NCI-H187 treated with DMSO at 0.1 percent for 48 hours (cell line): ENCODE measurements at places on chromosomes 6 and 20.

DNA sequence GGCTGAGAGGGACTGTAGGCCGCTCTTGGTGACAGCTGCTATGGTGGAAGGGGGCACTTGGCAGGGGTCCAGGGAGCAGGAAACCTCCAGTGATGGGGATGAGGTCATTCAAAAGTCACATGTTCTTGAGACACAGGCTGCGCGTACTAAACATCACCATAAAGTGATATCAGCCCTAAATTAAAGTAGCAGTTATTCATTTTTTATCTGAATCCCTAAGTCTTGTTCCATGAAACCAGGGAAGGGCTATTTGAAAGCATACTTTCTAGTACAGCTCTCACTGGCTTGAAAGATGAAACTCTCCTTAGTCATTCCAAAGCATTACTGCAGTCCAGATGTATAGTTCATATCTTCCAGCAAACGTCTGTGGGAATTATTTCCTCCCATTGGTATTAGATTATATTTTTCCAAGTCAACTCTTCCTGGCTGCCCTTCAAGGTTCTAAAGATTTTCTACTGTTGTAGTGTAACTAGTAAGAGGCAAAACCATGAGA, 373.1 kb downstream of the CD109 start:
- no peak for DNase-seq

GRCh38 chr6:16690608-16691142, 70.6 kb downstream of the ATXN1 start:
- DNase-seq = no peak

DNA sequence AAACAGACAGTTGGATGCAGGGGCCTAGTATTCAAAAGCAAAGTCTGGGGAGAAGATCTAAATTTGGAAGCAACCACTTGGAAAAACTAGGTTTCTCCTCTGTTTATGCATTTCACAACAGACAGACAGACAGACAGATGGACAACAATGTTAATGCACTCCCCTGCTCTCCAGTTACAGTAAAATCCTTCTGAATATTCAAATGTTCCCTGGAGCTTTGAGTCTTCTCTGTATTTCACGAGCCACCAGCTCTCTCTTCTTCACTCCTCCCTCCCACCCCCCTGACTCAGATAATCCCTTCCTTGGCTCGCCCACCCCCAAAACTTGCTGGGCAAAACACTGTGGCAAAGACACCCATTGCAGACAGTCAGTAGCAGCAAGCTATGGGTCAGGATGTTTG, 129.3 kb upstream of the TOP1 start:
- DNase-seq = no peak

GRCh38 chr6:38214159-38214558, 394.6 kb downstream of the ZFAND3 start:
- DNase-seq = no peak

DNA sequence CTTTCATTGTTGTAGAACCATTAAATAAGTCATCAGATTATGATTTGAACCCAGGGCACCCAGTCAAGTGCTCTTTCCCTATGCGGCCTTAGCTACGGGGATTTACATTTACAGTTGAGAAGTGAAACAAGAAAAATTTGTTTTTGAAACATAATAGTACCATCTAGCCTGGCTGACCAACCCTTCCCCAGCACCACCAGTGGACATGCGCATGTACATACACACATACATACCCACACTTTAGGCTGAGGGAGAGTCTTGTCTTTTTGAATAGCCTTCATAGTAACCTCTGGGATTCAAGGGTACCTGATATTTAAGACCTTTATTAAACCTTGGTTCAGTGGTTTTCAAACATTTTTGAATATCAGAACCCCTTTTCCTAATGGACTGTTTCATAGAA, 33.8 kb downstream of the SCAND1 start:
- no peak for DNase-seq

- DNase-seq = no peak
These were observed 115.7 kb downstream of the TAF4 start for GRCh38 chr20:61949714-61950640.

GRCh38 chr6:13846841-13847240, 32.5 kb upstream of the MCUR1 start:
- DNase-seq = no peak

DNA sequence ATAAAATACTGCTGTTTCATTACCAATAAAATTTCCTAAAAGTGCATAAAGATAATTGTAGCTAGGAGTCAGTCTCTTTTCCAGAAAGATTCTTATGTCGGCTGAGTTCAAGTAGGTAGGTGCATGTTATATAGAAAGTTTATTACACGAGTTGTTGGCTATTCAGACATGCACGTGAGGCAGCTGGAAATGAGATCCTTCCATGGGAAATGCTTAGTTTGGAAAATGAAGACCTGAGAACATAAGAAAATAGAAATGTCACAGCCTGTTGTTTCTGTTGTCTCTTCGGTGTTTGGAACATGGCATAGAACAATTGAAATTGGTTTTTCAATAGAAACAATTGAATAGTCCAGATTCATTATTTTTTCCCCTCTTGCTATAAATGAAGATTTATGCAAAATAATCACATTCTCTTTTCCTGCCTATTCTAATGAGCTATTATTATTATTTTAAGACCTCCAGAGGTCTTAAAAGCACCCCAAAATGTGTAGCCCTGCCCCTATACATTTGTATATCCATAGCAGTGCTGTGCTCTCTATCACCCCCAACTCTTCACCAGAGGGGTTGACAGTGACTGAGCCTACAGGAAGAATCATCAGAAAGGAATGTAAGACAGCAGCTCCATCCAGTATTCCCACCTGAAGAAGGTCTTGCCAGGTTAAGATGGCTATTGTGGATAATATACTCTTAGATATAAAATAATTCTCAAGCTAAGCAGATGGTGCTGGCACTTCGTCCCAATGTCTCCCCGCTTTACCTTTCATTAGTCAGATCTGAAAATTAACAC, 82.2 kb downstream of the ZDHHC14 start:
- DNase-seq = no peak

GRCh38 chr6:44735630-44735963, 348.1 kb downstream of the CDC5L start:
- DNase-seq = no peak

DNA sequence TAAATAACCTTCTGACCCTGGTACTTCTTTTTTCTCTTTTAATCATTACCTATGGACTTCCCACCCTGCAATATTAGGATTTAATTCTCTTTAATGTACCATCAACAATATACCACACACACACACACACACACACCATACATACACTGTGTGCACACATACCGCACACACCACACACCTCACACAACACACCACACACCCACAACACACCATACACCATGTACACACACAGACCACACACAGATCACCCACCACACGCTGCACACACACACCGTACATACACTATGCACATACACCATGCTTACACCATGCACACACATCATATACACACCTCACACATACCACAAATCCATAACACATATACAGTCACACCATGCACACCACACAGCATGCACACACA, 57.4 kb upstream of the MAP3K4 start:
- DNase-seq = no peak

- peak; percentile 23 for DNase-seq
These were observed 139.8 kb downstream of the OR2B2 start for GRCh38 chr6:27772261-27773001.

DNA sequence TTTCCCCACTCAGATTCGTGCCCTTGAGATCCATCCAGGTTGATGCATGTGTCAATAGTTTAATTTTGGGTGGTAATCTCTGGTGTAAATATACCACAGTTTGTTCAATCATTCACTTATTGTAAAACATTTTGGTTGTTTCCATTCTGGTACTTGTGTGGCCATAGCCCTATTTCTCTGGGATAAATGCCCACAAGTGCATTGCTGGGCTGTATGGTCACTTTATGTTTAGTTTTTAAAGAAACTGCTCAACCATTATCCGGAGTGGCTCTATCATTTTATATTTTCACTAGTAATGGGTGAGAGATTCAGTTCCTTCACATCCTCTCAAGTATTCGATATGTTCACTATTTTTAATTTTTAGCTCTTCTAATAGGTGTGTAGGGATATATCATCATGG, 60.7 kb upstream of the RNF24 start:
- DNase-seq = no peak

GRCh38 chr6:30641048-30641447, 5.9 kb upstream of the C6orf136 start:
- DNase-seq = no peak

- DNase-seq = no peak
These were observed 82.2 kb upstream of the SALL4 start for GRCh38 chr20:51884561-51884960.

GRCh38 chr6:6823030-6823429, 234.5 kb downstream of the LY86 start:
- DNase-seq = no peak

- no peak for DNase-seq
These were observed 26.5 kb upstream of the PPP1R14C start for GRCh38 chr6:150116200-150116800.

DNA sequence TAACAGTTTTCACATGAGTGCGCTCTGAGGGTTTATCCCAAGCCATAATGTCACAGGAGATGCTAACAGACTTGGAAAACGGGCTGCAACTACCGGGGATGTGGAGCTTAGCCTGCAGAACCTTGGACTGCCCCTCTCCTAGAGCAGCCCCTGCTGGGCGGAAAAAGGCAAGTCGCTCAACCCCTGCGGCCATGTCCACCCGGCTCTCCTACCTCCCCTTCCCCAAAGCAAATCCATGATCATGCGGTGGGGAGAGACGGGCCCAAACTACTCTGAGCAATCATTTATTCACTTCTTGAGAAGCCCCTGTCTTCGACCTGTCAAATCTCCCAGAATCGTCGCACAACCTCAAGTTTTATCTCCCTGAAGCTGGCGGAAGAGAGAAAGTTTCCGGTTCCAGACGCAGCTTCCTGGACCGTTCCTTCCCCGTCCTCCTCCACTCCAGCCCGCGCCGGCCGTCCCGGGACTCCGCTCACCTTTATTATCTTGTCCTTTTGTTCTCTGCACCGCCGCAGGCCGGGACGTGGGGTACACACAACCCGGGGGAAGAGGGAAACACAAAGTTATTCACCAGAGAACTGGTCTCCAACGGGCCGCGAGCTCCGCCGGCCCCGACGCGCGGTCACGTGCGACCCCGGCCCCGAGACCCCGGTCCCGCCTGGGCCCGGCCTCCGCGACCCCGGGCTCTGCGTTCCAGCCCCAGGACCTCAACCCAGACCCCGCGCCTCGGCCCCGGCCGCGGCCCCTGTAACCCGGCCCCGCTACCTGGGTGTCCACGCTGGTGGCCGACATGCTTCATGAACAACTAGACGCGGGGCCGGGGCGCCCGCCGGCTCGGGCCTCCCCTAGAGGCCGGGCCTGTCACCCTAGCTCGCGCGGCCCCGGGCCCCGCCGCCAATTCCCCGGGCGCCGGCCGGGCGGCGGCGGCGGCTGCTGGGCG, 560 bp downstream of the YTHDF1 start:
- no peak for DNase-seq

DNA sequence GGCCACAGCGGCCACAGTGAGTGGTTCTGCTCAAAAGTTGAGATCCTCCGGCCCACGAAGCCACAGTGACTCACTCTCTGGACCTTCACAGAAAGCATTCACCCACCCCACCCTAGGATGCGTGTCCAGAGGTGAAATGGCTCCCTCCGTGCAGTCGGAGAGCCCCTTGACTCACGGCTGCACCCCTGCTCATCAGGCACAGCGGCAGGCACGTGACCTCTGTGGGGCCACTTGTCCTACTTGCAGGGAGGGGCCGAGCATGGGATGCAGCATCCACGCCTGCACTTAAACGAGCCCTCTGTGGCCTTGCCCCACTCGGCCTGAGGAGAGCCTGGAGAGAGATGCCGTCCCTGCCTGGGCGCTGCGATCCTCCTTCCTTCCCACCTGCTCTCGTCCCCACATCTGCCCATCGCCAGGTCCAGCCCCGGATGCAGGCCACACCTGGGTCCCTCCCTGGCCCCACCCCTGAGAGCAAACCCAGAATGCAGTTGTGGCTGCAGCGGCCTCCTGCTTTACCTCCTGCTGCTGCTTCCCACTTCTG, 28.7 kb downstream of the NTSR1 start:
- DNase-seq = no peak

DNA sequence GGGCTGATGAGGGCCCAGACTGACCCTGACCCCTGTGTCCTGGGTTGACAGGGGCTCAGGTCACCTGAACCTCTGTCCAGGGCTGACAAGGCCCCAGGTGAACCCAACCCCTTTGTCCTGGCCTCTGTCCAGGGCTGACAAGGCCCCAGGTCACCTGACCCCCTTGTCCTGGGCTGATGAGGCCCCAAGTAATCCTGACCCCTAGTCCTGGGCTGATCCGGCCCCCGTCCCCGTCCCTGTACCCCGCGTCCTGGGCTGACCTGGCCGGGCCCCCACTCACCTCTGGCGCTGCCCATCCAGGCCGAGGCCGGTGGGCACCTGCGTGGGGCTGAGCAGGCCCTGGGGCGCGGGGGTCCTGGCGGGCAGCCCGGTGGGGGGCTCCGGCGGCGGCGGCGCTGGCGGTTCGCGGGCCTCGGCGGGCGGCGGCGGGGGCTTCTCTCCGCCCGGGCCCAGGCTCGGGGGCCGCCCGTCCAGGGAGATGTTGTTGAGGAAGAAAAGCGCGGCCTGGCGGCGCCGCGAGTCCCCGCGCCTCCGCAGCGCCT, 379 bp downstream of the CABLES2 start:
- no peak for DNase-seq

DNA sequence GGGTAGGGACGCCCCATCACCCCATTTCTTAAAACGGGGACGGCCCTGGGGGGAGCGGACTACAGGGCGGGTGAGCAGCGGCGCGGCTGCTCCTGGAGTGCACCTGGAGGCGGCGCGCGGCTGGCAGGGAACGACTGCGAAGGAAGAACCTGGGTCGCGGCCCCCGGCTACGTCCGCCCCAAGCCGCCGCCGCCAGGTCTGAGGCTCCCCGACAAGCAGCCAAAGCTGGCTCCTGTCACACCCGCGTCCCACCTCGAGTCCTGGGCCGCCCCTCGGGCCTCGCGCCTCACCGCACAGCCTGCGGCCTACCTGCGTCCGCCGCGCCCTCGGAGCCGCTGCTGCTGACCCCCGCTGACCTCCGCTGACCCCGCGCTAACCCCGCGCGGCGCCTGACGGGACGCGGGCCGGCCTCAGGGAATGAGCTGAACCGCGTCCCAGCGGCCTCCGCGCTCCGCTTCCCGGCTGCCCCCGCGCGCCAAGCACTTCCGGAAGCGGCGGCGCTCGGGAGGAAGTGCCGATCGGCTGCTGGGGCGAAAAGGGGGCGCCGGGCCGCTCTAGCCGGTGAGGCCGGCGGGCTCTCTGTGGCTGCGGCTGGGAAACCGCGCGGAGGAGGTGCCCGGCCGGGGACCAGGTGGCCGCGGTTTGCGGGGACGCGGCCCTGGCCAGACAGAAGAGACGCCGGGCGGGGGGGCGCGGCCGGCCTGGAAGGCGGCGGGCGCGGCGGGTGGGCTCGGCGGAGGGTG, at the start of the genes ARFRP1 and ZGPAT:
TSS of gene ARFRP1 (minus strand) at position 419 of the 743 bp plus-strand sequence. CDS start 885 bp downstream, outside the sequence.
TSS of gene ZGPAT (plus strand) at position 482 of the 743 bp plus-strand sequence. CDS start 542 bp downstream, outside the sequence.
- no peak for DNase-seq
